Brain microvascular endothelial cell (primary cell): ENCODE measurements at places on chromosomes 7 and 10.

- DNase-seq, result no peak
These were observed 226.5 kb upstream of the PITRM1 start for GRCh38 chr10:3398825-3399646.

DNA sequence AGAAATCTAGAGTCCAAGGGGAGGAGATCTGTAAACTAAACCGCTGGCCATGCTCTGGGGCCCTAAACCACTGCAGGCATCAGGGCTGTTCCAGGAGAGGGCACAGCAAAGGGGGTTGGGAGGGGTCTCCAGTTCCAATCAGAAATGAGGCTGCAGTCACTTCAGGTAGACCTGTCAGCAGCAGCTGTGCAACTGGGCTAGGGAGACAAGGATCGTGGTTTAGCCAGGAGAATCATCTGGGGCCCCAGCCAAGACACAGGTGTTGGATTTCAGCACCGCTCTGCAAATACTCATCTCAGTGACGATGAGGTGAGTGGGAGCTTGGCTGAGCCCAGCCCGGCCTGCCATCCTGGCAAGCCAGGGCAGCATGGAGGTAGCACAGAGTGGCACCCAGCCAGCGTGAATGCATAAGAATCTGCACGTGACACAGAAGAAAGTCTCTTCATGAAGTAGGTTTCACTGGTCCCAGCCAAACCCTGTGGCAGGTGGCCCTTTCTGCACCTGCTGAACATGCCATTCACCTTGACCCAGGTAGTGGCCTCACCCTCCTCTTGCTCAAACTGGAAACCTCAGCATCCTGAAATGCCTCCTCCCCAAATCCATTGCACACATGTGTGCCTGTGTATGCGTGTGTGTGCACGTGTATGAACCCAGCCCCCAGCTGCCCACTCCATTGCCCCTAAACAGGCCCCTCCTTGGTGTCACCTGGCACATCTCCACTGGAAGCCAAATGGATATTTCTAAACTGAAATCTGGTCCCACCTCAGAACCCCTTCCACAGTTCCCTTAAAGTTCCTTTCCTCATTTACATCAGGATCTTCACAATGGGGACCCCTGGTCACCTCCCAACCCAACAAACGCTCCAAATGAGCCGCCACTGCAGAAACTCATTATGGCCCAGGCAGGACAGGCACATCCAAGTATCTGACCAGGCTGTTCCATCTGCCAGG is 9.6 kb downstream of the GPRIN2 start:
- no peak for DNase-seq

- DNase-seq, result no peak
These were observed 326.5 kb downstream of the TNS3 start for GRCh38 chr7:47255441-47255840.

- DNase-seq, result no peak
These were observed 80.9 kb downstream of the NT5C2 start for GRCh38 chr10:103111918-103112877.

DNA sequence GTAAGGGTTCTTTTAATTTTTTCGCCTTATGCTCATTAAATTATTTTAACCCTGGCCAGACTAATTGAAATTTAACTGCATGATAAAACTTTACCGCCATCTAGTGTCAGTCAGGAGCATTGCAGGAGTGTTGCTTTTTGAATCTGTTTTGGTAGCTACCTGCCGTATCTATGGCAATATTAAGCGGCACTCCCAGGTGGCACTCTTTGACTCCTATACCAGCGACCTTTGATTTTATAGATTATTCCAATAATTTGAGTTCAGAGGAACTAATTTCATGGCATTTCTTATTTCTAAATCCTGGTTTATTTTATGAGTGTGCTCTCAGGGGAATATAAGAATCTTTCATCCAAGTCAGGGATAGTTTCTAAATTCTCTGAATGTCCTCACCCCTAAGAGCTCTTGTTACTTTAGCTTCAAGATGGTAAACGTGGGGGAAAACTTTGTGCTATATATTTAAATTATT is 198.9 kb downstream of the REEP3 start:
- peak; percentile 53 for DNase-seq

GRCh38 chr7:27374958-27375841 is 132.6 kb downstream of the EVX1 start:
- DNase-seq, result no peak

DNA sequence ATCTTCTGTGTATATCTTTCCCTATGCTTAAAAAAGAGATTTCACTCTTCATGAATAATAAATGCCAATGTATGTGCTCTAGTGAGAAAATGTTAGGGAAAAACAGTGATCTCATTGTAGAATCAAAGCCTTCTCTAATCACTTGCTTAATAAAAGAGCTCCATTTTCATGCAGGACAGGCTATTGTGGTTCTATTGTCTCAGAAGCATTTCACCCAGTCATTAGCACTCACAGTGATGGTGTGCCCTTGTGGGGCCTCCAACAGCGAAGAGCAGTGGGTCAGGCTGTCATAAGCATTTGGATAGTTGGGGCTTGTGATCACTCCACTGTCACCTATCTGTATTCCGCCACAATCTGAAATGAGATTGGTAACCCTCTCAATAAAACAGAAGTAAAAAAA is 83.9 kb upstream of the RSU1 start:
- DNase-seq, result no peak

DNA sequence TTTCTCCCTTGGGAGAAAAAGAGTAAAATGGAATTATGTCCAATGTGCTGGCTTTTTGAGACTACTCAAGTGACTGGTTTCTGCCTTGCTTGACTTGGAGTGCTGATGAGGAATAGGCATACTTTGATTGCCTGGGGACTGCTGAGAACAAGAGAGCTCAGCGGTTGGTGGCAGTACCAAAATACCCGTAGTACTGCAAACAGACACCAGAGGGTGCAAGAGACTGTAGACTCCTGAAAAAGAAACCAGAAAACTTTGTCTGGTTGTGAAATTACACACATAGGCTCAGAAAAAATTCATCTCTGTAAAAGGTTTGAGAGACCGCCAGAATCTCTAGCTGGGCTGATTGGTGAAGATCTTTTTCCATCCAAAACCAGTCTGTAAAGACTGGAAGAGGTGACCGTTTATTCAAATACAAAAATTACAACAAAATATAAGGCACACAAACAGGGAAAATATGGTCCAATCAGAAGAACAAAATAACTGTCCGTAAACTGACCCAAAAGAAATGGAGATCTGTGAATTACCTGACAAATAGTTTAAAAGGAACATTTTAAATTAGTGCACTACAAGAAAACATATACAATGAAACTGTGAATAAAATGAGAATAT is 18.5 kb downstream of the BICC1 start:
- peak; percentile 82 for DNase-seq

DNA sequence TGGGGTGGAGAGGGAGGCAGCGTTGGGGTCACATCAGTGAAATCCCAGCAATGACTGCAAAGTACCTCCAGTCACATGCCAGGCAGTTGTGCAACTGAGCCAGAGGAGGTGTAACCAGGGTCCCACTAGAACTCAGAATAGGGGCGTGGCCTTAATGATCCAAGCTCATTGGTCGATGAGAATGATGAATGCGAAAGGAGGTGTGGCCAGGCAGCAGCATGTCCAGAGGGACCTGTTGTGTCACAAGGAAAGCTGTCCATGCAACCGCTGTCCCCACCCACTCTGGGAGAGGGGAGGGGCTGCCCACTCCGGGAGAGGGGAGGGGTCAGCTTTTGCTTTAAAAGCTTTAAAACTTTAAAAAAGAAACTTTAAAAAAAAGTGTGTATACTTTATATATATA is 25.3 kb upstream of the MTPAP start:
- DNase-seq, result no peak

- DNase-seq, result no peak
These were observed 99.2 kb downstream of the CPXM2 start for GRCh38 chr10:123792248-123792978.

GRCh38 chr10:62443866-62444265 is 69.7 kb downstream of the ZNF365 start:
- DNase-seq, result no peak

DNA sequence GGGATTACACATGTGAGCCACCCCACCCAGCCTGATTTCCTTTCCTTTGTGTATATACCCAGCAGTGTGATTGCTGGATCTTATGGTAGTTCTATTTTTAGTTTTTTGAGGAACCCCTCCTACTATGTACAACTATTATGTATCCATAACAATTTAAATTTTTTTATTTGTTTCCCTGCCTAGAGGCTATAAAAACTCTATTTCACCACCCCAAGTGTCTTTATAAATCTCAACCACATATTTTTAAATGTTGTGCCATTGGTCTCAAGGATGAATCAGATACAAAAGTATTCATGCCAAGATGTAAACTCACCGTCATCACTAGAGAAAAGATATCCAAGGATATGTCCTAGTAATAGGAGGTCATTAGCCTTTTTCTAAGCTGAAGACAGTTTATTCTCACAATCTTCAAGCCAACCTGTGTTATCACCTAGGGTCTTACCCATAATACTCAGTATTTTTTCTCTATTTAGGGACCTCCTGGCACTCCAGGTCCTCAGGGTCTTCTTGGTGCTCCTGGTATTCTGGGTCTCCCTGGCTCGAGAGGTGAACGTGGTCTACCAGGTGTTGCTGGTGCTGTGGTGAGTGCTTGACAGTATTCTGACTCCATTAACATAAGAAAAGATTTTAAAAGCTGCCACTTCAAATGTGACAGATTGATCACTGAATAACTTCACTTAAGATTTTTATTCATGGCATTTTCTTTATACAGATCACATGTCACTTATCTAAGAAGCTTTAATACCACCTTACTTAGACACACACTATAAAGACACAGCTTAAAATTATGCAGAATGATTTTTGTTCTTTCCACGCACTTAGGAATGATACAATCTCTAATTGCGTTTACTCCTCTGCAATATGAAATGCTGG is 29.4 kb downstream of the COL1A2 start:
- no peak for DNase-seq

DNA sequence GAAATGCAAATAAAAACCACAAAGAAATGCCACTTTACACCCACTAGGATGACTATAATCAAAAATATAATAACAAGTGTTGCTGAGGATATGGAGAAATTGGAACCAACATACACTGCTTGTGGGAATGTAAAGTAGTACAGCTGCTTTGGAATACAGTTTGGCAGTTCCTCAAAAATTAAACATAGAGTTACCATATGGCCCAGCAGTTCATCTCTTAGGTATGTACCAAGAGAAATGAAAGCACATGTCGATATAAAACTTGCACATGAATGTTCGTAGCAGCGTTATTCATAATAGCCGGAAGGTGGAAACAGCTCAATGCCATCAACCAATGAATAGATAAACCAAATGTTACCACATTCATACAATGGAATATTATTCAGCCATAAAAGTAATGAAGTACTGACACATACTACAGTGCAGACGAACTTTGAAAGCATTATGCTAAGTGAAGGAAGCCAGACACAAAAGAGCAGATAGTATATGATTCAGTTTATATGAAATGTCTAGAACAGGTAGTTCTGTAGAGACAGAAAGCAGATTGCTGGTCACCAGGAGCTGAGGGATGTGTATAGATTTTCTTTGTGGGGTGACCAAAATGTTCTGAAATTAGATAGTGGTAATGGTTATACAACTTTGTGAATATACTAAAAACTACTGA is 12.4 kb downstream of the BCAP29 start:
- no peak for DNase-seq

DNA sequence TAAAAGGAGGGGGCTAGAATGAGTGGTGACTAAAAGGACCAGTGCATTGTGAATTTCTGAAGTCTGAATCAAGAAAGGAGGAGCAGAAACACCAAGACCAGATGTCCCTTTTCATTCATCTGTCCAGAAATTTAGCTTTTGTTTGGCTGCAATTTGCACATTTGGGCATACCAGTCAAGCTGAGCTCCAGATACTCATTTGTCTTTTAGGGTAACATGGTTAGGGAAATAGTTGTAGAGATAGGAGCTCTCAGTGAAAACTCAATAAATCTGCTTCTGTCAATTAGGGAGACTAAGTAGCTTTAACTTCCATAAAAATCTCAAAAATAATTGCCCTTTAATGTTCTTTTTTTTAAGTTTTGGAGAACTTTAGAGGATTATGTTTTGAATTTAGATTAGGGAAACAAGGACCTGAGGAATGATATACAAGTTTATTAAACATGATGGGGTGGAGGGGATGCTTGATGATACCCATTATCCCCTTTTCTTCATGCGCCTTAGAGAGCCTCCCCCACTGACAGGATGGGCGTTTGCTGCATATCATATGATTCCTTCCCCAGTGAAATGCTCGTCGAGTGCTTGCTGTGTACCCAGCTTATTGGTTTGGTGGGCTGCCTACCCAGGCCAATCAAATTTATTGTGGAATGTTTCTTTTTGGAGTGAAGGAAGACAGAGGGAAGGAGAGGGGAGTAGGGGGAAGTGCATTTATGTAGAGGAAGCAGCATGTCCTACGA is 50.7 kb upstream of the RPA3 start:
- DNase-seq, result no peak

DNA sequence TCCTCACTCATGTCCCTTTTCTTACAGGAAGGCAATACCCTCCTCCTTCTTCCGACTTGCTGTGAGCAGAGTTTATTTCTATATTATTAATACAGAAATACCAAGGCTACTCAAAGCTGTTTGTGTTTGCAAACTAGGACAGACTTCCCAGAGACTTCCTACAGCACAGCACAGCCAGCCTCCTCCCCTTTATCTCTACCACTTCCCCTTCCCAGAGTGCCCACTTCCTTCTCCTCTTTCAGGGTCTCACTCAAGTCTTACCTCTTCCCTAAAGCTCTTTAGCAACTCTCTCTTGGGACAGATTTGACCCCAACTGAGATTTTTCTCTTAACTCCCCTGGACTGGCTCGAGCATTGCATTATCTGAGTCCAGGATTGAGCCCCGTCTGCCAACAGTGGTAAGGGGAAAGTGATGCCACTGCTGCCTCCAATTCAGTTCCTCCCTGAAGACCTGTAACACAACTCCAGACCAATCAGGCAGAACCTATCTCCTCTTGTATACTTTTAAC is 5.5 kb upstream of the LRGUK start:
- DNase-seq, result no peak
